ENCODE measurements at places on chromosomes 1 and 21.

DNA sequence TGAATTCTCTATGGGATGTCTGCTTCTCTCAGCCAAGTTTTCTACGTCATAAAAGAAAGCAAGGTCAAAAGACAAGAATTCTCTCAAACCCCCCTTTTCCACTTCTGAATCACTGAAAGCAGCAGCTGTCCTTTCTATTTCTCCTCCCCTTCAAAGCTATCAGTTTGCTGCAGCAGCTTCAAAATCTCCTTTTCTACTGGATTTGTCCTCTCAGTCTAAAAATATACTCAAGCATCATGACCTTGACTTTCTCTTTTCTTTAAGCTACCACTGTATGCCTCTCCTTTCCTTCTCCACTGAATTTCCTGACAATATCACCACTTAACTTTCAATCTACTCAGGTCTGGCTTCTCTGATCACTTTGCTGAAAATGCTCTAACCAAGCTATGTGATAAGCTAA is 1.9 kb downstream of the WDR64 start:
- DNase-seq, result no peak

- DNase-seq, result no peak
Observed at GRCh38 chr1:87045761-87046304, 131.4 kb downstream of the HS2ST1 start.

GRCh38 chr1:75471252-75471651 is 139.7 kb downstream of the SLC44A5 start:
- DNase-seq, result no peak

GRCh38 chr1:6948861-6949260 is 163.6 kb downstream of the CAMTA1 start:
- peak; percentile 15 for DNase-seq

DNA sequence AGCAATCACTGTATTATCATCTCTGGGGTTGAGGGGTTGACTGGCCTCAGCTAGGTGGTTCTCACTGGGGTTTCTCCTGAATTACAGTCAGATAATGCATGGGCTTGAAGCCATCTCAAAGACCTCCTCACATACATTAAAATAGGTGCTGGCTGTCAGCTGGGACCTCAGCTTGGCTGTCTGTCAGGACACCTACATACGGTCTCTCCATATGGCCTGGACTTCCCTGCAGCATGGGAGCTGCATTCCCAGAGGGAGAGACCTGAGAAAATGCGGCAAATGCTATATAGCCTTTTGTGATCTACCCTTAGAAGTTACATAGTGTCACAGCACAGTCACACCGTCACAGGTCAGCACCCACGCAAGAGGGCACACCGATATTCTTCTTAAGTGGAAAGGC is 93.6 kb downstream of the TSEN15 start:
- DNase-seq, result no peak

DNA sequence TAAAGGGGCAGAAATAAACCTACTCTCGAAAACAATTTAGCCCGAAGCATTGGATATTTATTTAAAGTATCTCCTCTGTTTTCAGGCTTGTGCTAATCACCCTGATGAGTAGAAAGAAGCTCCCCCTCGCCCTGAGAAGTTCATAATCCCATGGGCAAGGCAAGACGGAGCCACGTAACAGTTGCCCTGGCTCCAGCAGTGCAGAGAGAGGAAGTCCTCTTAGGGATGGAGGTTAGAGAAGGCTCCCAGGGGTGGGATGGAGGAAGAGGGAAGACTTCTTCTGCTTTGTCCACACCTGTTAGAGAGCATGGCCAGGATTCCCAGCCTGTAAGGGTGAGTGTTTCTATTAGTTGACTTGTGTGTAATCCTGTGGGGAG is 3.4 kb upstream of the GPR25 start:
- no peak for DNase-seq

- no peak for DNase-seq
Observed at GRCh38 chr1:25217015-25217414, 15.3 kb downstream of the SYF2 start.

DNA sequence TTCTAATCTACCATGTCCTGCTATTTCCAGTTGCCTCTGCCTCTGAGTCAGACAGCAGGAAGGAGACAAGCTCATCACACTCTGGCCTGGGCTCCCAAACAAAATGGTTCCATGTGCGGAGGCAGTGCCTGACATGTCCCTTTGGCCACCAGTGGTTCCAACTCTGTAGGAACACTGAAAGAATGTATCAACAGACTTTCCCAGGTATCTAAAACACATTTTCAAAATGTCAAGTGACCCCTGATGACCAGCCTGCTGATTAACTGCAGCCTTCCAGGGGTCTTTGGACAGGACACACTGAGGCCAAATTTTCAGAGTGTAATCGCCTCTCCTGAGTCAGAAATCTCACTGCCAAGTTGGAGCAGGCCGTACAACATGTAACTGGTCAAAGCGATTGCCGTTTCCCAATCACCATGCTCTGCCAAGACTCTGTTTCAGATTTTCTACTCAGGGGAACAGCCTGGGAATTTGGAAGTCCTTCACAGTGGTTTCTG is 172.7 kb downstream of the TPR start:
- DNase-seq, result no peak

GRCh38 chr21:39984286-39984991 is 117.2 kb downstream of the PCP4 start:
- DNase-seq, result no peak

DNA sequence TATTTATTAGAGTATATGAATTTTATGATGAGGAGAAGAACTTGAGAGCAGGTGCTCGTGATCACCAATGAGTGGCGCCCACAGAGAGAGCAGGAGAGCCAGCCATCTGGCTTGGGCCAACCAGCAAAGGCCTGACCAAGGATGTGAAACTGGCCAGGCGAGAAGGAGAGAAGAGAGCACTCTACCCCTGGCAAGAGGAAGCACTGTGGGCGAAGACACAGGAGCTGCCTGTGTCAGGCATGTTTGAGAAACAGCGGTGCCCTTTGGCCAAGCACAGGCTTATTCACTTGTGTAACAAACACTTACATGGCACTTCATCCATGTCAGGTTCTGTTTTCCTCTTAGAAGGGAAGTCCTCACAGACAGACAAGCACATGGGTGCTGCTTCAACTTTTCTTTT is 4.2 kb upstream of the SIPA1L2 start:
- no peak for DNase-seq
